Uterine smooth muscle cell (primary cell): ENCODE measurements at places on chromosomes 11 and 22. TPM values are rescaled to one million over a fixed set of nuclear protein-coding genes. Genes with fewer than 3 reads are reported as not detected.

Gene MS4A3
- not detected in 2 replicates for total RNA-seq

Gene WNT11
- 0.50 TPM in 1 of 2 replicates, not detected in the other for total RNA-seq

Gene ZDHHC5
- 26.9 and 29.2 TPM in 2 replicates for total RNA-seq

Gene TUB
- total RNA-seq: 8.9 and 16.7 TPM in 2 replicates

Gene A4GALT
- 1.8 and 6.6 TPM in 2 replicates for total RNA-seq

Gene AQP11
- total RNA-seq: 2.5 and 9.1 TPM in 2 replicates

Gene SCN4B
- total RNA-seq: not detected in 2 replicates

Gene CNTF
- 1.4 and 3.3 TPM in 2 replicates for total RNA-seq

Gene CTTN
- total RNA-seq: 530 and 718 TPM in 2 replicates

Gene DERL3
- 0.44 and 2.0 TPM in 2 replicates for total RNA-seq

Gene OLFML1
- total RNA-seq: 4.2 and 10.5 TPM in 2 replicates

Gene TEF
- 15.1 and 15.4 TPM in 2 replicates for total RNA-seq

Gene APOBEC3A
- total RNA-seq: not detected in 2 replicates

Gene IL17RA
- 6.2 and 7.7 TPM in 2 replicates for total RNA-seq

Gene OR52E1
- not detected in 2 replicates for total RNA-seq

Gene TRPC6
- total RNA-seq: 1.00 and 1.3 TPM in 2 replicates

Gene PARVB
- total RNA-seq: 29.5 and 55.0 TPM in 2 replicates

Gene RAB36
- 4.8 and 5.6 TPM in 2 replicates for total RNA-seq

Gene OR6M1
- total RNA-seq: not detected in 2 replicates

Gene OR51B5
- total RNA-seq: 0.12 TPM in 1 of 2 replicates, not detected in the other

Gene PHOX2A
- not detected in 2 replicates for total RNA-seq

Gene ENDOD1
- 53.7 and 60.5 TPM in 2 replicates for total RNA-seq

Gene CADM1
- 0.66 and 5.5 TPM in 2 replicates for total RNA-seq

Gene PLET1
- not detected in 2 replicates for total RNA-seq

Gene SPTBN2
- total RNA-seq: 4.4 and 5.6 TPM in 2 replicates
